ENCODE measurements at places on chromosomes 4 and X. TPM values are rescaled to one million over a fixed set of nuclear protein-coding genes. Genes with fewer than 3 reads are reported as not detected.

GRCh38 chr4:188691811-188692210, 552.6 kb downstream of the TRIML1 start:
- H3K36me3 ChIP-seq = no peaks in the 10 kb centered on the region
- no peak overlapping the region for H3K27ac ChIP-seq
- H3K27me3 ChIP-seq = no peaks in the 10 kb centered on the region
- DNase-seq = no peak

Gene CTAG2
- not detected for total RNA-seq

DNA sequence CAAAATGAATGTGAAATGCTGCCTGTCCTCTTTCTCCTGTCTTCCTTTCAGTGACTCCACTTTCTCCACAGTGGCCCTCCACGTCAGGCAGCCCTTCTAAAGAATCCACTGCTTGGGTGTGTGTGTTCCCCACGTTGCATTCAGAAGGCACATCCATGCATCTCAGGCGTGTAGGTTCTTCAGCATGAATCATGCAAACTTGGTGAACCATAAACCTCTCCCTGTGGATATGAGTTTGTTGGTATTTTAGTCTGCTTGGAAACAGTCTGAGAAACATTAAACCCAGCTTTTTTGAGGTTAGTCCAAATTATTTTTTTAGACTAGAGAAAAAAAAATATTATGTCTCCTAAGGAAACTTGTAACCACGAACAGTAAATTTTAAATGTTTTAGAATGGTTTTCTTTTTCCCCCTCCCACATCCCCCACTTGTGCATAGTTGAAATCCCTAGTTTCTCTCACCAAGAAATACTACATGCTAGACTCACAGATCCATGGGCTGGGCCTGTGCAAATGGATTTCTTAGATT, 251.6 kb downstream of the CBR4 start:
- no peaks in the 10 kb centered on the region for H3K4me1 ChIP-seq
- H3K4me3 ChIP-seq = no peak overlapping the region
- DNase-seq = no peak
- H3K27ac ChIP-seq = no peak overlapping the region
- H3K27me3 ChIP-seq = peaks cover 12% of the 10 kb centered on the region

DNA sequence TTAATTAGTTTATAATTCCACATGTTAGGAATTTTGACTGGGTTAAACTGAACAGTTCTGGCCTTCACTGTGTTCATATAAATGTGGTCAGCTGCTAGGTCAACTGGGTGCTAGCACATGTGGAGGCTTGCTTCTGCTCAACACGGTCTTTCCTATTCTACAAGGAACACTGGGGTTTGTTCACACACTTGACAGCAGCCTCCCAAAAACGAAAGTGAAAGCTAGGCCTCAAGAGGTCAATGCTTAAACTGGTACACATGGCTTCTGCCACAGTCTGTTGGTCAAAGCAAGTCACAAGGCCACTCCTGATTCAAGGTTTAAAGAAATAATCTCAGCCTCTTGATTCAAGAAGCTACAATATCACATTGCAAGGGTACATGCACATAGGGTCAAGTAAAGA, 126.5 kb downstream of the QDPR start:
- H3K36me3 ChIP-seq = peaks cover 2% of the 10 kb centered on the region
- peak; percentile 15 for DNase-seq
- H3K4me3 ChIP-seq = no peak overlapping the region
- no peak overlapping the region for H3K27ac ChIP-seq

Gene GLOD5
- not detected for total RNA-seq

GRCh38 chrX:25600776-25601175, 537.4 kb upstream of the MAGEB18 start:
- no peak overlapping the region for H3K4me3 ChIP-seq
- H3K27ac ChIP-seq = no peak overlapping the region
- H3K27me3 ChIP-seq = no peaks in the 10 kb centered on the region
- no peaks in the 10 kb centered on the region for H3K4me1 ChIP-seq
- DNase-seq = no peak
- H3K36me3 ChIP-seq = no peaks in the 10 kb centered on the region

Gene SPANXD
- not detected for total RNA-seq

- H3K27me3 ChIP-seq = no peaks in the 10 kb centered on the region
- DNase-seq = no peak
- no peaks in the 10 kb centered on the region for H3K36me3 ChIP-seq
- H3K27ac ChIP-seq = no peak overlapping the region
- H3K4me3 ChIP-seq = no peak overlapping the region
Measured at GRCh38 chr4:185874516-185875230, 62.7 kb upstream of the SORBS2 start.

Data from activated CD4-positive, alpha-beta memory T cell treated with anti-CD3 and anti-CD28 coated beads for 36 hours (primary cell).